ENCODE measurements at places on chromosomes 1 and 21. TPM values are rescaled to one million over a fixed set of nuclear protein-coding genes. Genes with fewer than 3 reads are reported as not detected.

PPFIA4 gene
- total RNA-seq: 2.7 TPM

CR1L gene
- total RNA-seq: not detected

CELSR2 gene
- total RNA-seq: 12.5 TPM

MAP10 gene
- total RNA-seq: 1.8 TPM

PLEKHO1 gene
- 82.4 TPM for total RNA-seq

PPIE gene
- 71.9 TPM for total RNA-seq

XKR8 gene
- total RNA-seq: 0.70 TPM

PLA2G2A gene
- not detected for total RNA-seq

SLAMF9 gene
- not detected for total RNA-seq

MAP3K7CL gene
- 13.0 TPM for total RNA-seq

RAD54L gene
- total RNA-seq: 84.6 TPM

ESRRG gene
- not detected for total RNA-seq

PRELP gene
- total RNA-seq: not detected

PTCH2 gene
- total RNA-seq: 1.0 TPM

DNAI4 gene
- 10.2 TPM for total RNA-seq

LORICRIN gene
- total RNA-seq: not detected

MX2 gene
- 3.5 TPM for total RNA-seq

TIE1 gene
- total RNA-seq: 0.15 TPM

LCE1D gene
- total RNA-seq: not detected

NTMT2 gene
- not detected for total RNA-seq

RGS16 gene
- 22.5 TPM for total RNA-seq

BSND gene
- not detected for total RNA-seq

TMEM82 gene
- total RNA-seq: not detected

All from OCI-LY7 (cell line).